ENCODE measurements at places on chromosomes 2 and 18. TPM values are rescaled to one million over a fixed set of nuclear protein-coding genes. Genes with fewer than 3 reads are reported as not detected.

Gene GPR35
- 1.5 TPM for total RNA-seq

Gene IL1B
- not detected for total RNA-seq

Gene AAK1
- total RNA-seq: 137 TPM

Gene ALPP
- 0.16 TPM for total RNA-seq

Gene SLC8A1
- total RNA-seq: 0.43 TPM

Gene BZW1
- 527 TPM for total RNA-seq

Gene CROCC2
- not detected for total RNA-seq

Gene XDH
- not detected for total RNA-seq

Gene CTAGE1
- total RNA-seq: not detected

DNA sequence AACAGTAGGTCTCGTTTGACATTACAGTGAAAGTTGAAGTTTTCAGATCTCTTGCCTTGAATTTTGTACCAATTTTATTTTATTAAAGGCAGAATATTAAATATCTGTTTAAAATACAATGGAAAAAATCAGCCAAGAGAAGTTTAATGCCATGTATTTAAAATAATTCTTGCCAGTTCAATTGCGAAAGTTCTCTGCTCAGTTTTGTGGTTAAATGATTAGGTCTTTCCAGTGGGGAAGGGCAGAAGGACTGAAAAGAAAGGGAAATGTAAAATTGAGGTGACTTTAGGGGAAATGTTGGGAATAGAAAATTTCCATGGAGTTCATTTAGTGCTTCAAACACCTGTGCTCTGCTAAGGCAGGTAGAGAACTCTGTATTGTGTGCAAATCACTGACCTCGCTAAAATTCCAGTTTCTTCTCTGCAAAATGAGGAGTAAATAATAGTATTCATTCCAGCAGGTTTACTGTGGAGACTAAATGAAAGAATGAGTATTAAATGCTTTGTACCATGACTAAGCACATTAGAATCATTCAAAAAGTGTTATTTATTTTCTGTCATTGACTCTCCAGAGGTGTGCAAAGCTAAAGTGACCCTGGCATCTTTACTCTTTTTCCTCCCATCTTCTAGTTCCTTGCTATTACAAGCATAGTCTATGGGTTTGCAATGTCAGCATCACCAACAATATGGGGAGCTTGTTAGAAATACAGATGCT, 74.4 kb downstream of the KIAA1328 start:
- no peak for DNase-seq

DNA sequence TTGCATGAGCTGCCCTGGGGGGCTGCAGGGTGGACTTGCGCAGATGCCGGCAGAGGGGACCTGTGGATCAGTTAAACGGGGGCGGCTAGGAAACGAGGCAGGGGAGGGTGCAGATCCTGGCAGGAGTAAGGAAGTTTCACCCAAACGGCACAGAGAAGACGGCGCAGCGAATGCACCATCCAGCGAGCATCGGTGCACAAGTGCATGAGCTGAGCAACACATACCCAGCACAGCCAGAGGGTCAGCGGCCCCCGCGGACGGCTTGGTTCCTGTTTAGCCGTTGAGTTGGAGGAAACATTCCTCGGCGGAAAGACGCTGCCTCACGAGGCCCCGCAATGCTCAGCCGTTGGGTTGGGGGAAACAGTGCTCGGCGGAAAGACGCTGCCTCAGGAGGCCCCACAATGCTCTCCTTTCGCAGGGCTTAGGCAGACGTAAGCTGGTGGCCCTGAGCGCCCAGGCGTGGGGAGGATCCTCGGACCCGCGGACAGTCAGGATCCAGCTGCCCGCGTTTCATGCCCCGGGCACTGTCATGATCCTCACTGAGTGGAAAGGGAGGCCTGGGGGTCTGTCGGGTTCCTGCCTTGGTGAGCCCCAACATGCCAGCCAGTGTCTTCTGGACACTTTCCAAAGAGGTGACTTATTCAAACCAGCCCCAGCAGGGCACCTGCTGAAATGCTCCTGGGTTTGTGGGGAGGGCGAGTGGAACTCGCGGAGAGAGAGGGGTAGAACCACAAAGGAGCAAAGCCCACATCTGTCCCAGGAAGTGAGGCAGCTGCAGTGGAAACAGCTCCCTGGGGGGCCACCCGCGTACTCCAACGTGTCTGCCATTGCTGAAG, 86.3 kb downstream of the NDUFA10 start:
- peak; percentile 42 for DNase-seq

GRCh38 chr18:32333781-32334180, 136.9 kb downstream of the GAREM1 start:
- no peak for DNase-seq

GRCh38 chr2:60958800-60959199, 58.7 kb upstream of the PEX13 start:
- DNase-seq: no peak

- DNase-seq: no peak
Measured at GRCh38 chr2:234673501-234673900, 176.6 kb upstream of the ARL4C start.

DNA sequence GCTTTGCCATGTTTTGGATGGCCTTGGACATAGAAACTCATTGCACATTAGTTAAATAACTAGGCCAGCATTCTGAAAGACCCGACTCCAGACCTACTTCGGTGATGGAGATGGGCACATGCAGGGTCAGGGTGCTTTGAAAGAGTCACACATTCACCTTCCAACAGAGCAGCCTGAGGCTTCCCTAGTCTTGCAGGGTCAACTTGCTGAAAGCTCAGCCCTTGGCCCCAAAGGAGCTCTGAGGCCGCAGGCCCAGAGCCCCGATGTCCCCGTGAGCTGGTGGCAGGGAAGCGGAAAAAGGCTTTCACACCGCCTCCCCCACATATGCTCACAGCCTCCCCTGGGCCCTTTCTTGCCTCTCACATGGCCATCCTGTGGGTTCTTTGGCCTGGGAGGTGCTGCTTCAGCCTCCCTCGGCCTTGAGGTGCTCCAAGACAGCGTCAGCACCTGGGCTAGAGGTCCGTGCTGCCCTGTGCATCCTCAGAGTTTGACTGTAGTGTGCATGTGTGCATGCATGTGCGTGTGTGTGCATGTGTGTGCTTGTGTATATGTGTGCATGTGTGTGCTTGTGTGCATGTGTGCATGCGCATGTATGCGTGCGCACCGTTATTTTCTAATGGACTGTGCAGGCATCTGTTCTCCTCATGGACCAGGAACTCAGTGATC, 21.6 kb downstream of the LDLRAD4 start:
- DNase-seq: no peak

DNA sequence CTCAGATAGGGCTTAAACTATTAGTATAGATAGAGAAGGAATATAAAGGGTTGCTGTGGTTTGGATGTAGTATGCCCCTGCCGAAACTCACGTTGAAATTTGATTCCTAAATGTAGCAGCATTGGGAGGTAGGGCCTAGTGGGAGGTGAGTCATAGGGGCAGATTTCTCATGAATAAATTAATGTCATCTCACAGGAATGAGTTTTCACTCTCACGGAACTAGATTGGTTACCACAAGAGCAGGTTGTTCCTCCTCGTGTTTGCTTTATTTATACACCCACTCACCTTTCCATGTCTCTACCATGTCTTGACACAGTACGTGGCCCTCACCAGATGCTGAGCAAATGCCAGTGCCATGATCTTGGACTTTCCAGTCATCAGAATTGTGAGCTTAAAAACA, 218.2 kb downstream of the RBM43 start:
- DNase-seq: no peak

DNA sequence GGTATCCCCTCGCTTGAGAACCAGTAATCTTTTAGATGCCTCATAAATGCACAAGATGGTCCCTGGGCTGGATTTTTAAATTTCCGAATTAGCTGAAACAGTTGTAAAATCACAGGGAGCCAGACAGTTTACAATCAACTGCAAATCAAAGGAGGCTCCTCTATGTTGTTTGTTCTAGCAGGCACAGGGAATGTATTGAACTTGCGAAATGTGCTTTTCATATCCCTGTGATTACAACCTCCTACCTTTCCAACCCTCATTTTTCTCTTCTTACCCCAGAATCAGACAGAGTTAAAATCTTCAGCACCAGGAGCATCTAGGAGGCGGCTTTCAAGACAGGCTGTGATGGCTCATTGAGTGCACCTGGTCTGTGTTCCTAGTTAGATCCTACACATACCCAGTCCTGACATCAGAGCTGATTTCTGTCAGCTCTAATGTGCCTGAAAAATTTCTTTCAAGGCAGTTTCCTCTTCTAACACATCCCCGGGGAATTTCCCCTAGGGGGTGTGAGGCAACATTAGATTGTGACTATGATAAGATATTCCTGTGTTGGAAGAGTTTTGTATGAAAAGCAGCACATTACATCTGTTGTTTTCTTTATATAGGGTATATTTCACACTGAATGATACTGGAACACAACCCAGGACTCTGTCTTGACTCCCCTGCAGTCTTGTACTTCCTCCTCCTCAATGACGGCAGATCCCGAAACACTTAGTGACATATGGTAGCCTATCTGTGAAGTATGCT, 17.9 kb upstream of the CAVIN2 start:
- DNase-seq: no peak

GRCh38 chr2:210756855-210757254, 200.5 kb downstream of the CPS1 start:
- DNase-seq: no peak

GRCh38 chr2:237475704-237476141, 11.3 kb upstream of the MLPH start:
- peak; percentile 43 for DNase-seq

GRCh38 chr2:38473333-38474005, 96.4 kb upstream of the ATL2 start:
- no peak for DNase-seq

- no peak for DNase-seq
Measured at GRCh38 chr2:31032475-31032874, 105.8 kb downstream of the GALNT14 start.

- DNase-seq: peak; percentile 50
Measured at GRCh38 chr2:232523682-232524597, 2.0 kb upstream of the CHRND start.

GRCh38 chr18:52426041-52426440, 86.0 kb downstream of the DCC start:
- no peak for DNase-seq

- DNase-seq: no peak
Measured at GRCh38 chr2:82879803-82880202, 1579.3 kb downstream of the SUCLG1 start.

DNA sequence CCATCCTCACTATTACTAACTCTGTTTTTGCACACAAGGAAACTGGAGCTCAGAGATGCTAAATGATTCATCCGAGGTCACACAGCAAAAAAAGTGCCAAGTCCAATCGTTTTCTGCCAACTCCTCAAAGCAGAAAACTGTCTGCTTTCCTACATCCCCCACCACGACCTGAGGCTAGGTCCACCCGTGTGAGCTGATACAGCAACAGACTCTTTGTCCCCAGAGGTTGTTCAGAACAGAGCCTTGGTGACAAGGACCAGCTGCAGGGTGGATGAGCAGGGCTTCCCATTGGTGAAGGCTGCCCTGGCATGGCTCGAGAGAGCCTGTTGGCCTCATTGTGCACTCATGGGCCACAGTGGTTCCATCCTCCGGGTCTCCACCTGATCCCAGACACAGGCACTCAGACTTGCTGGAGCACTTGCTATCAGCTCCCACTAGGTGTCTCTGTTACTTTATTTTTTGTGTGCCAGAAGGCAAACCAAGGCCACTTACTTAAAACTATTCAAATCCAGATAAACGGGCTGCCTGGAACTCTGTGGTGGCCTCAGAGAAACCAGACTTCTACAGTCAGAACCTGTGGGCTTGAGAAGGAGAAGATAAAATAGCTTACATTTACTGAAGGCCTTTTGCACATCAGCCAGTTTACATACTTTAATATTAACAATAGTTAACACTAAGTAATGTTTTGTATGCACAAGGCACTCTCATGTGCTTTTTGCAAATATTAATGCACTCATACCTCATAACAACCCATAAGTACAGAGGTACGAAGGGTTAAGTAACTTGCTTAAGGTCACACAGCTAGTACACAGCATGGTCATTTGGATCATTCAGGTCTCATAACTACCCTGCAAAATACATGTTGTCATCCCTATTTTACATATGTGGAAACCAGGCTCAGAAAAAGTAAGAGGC, 62.9 kb upstream of the CTIF start:
- DNase-seq: no peak

DNA sequence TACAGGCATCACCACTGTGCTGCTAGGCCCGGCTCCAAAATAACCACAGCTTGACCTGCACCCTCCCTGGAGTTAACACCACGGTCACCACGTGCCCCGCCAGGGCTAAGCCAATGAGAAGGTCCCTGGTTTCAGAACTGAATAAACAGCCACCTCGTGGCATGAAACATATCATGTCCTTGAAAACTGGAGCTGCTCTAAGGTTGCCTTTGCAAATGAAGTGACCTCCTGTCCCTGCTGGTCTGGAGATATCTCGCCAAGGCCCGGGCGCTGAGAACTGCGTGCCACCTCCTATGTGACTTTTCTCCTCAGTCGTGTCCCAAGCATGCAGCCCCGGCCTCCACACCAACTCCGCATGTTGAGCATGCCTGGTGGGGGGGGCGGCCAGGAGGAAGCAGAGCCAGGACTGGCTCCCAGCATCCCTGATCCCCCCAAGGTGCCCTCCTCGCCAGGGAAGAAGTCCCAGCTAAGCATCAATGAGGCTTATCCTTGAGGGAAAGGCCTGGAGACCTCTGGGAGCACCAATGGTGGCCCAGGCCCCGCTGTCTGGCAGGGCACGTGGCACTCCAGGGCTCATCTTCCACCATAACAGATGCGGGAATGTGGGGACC, 16.3 kb upstream of the KCNG2 start:
- DNase-seq: peak; percentile 13

DNA sequence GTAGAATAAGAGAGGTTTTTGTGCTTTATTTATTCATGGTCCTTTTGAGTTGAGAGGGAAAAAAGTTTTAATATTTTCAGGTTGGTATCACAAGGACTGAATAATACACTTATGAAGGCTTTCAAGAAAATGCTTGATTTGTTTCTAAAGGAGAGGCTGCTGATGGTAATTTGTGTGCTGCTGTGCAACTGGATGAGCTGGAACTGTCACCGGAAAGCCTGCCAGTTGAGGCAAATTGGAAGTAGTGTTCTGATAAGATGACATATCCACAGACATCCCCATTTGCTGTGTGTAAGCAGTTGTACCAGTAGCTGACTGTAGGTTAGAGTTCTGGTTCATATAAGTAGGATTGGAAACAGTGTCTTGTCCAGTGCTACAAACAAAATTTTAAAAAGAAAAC, 21.6 kb upstream of the CACNB4 start:
- DNase-seq: no peak

- DNase-seq: no peak
Measured at GRCh38 chr18:74407888-74408287, 49.2 kb downstream of the DIPK1C start.

DNA sequence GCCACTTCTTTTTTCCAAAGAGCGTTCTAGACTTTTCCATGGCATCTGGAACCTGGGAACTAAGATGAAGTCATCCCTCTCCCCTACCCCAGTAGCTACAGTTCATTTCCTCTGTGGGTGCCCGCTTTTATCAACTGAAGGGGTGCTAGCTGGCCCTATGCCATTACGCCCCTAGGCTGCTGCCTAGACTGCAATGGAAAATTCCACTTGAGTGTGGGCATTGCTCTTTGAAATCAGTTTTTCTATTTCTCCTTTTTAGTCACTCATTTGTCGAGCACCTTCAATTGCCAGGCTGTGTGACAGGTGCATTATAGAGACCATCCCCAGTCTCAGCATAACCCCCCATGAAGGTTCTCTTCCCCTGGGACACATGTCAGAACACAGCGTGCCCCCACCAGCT, 7.3 kb downstream of the TEX51 start:
- DNase-seq: no peak

GRCh38 chr18:45689396-45689795, 34.6 kb upstream of the SLC14A1 start:
- DNase-seq: no peak

- no peak for DNase-seq
Measured at GRCh38 chr2:11075221-11075620, 80.0 kb upstream of the SLC66A3 start.
